ENCODE measurements at places on chromosomes 1 and 21. TPM values are rescaled to one million over a fixed set of nuclear protein-coding genes. Genes with fewer than 3 reads are reported as not detected.

Gene MNDA
- total RNA-seq: 1.5 TPM

Gene CLCC1
- 20.3 TPM for total RNA-seq

Gene TRIM67
- total RNA-seq: not detected

Gene SPRR2E
- not detected for total RNA-seq

Gene ZBTB8A
- 3.4 TPM for total RNA-seq

Gene AJAP1
- 0.10 TPM for total RNA-seq

Gene ADAMTS1
- 15.4 TPM for total RNA-seq

Gene GJB4
- not detected for total RNA-seq

Gene CHI3L2
- total RNA-seq: 0.15 TPM

Gene ERI3
- 24.9 TPM for total RNA-seq

Gene OLIG2
- not detected for total RNA-seq

Gene ESRRG
- 0.50 TPM for total RNA-seq

Gene ITGB3BP
- total RNA-seq: 7.0 TPM

Gene SYT6
- not detected for total RNA-seq

Gene CATSPERE
- total RNA-seq: 1.3 TPM

Gene LIPI
- total RNA-seq: not detected

Gene CADM3
- 0.11 TPM for total RNA-seq

Gene CCDC24
- 3.5 TPM for total RNA-seq

Gene AUNIP
- not detected for total RNA-seq

Gene SPRR2A
- not detected for total RNA-seq

Gene TENT5C
- 3.0 TPM for total RNA-seq

Gene WDR4
- total RNA-seq: 7.5 TPM

Gene PGLYRP3
- not detected for total RNA-seq

Gene RAB42
- 0.76 TPM for total RNA-seq

Gene KIF26B
- 0.31 TPM for total RNA-seq

Gene FGR
- 4.2 TPM for total RNA-seq

Gene MEAF6
- total RNA-seq: 38.1 TPM

Gene ZYG11A
- 0.98 TPM for total RNA-seq

Gene PANK4
- 18.9 TPM for total RNA-seq
